ENCODE measurements at places on chromosomes 6 and 20. TPM values are rescaled to one million over a fixed set of nuclear protein-coding genes. Genes with fewer than 3 reads are reported as not detected.

The TMC2 gene
- not detected for total RNA-seq

The MYL9 gene
- 30.7 TPM for total RNA-seq

The MYH7B gene
- total RNA-seq = not detected

The RWDD2A gene
- total RNA-seq = 4.2 TPM

The KCNQ2 gene
- not detected for total RNA-seq

The PTCHD4 gene
- 3.1 TPM for total RNA-seq

The SLC35D3 gene
- not detected for total RNA-seq

The BLTP3A gene
- 7.1 TPM for total RNA-seq

The SUMO4 gene
- total RNA-seq = not detected

The BCAS1 gene
- not detected for total RNA-seq

The FAM83D gene
- total RNA-seq = 51.6 TPM

The TCF19 gene
- 50.2 TPM for total RNA-seq

The HLA-A gene
- 1,554 TPM for total RNA-seq

The SOBP gene
- 0.05 TPM for total RNA-seq

The PLG gene
- not detected for total RNA-seq

The KCNK17 gene
- total RNA-seq = not detected

The OPRM1 gene
- not detected for total RNA-seq

The BFSP1 gene
- total RNA-seq = 8.7 TPM

The ARMC2 gene
- 0.74 TPM for total RNA-seq

The HUS1B gene
- 1.2 TPM for total RNA-seq

The PYGB gene
- 85.3 TPM for total RNA-seq

The POU5F1 gene
- not detected for total RNA-seq

The SLC35B3 gene
- 10.0 TPM for total RNA-seq

The SIRPD gene
- not detected for total RNA-seq

The IL17A gene
- not detected for total RNA-seq

The RIMS4 gene
- total RNA-seq = not detected

The MLIP gene
- 6.1 TPM for total RNA-seq

The PAQR8 gene
- total RNA-seq = 5.8 TPM

The EBF4 gene
- total RNA-seq = not detected

The HLA-DRA gene
- not detected for total RNA-seq

The CALHM5 gene
- total RNA-seq = 4.4 TPM

The AKIRIN2 gene
- 17.4 TPM for total RNA-seq

The SALL4 gene
- under 0.01 TPM for total RNA-seq

The TNFAIP3 gene
- total RNA-seq = 7.6 TPM

The NR2E1 gene
- total RNA-seq = not detected

The CD40 gene
- 10.9 TPM for total RNA-seq

The SEMG1 gene
- total RNA-seq = not detected

The CCN6 gene
- not detected for total RNA-seq

The E2F1 gene
- total RNA-seq = 11.7 TPM

The DZANK1 gene
- total RNA-seq = 0.69 TPM

The CFAP61 gene
- not detected for total RNA-seq

The CD24 gene
- total RNA-seq = not detected

The ARFRP1 gene
- total RNA-seq = 50.4 TPM

The BNIP5 gene
- total RNA-seq = not detected

The MATN4 gene
- 0.20 TPM for total RNA-seq

The NKX2-4 gene
- total RNA-seq = not detected

The SLC22A2 gene
- total RNA-seq = not detected

The POU3F2 gene
- not detected for total RNA-seq

The LBP gene
- not detected for total RNA-seq

The SYCP2L gene
- total RNA-seq = not detected

The SLC22A23 gene
- 6.9 TPM for total RNA-seq

The GATA5 gene
- total RNA-seq = not detected

Data from mammary microvascular endothelial cell (primary cell).